HuH-7.5 (cell line): ENCODE measurements at places on chromosomes 6 and 20.
A peak's percentile ranks its signal among the peaks of the same experiment; 100 is the strongest.

DNA sequence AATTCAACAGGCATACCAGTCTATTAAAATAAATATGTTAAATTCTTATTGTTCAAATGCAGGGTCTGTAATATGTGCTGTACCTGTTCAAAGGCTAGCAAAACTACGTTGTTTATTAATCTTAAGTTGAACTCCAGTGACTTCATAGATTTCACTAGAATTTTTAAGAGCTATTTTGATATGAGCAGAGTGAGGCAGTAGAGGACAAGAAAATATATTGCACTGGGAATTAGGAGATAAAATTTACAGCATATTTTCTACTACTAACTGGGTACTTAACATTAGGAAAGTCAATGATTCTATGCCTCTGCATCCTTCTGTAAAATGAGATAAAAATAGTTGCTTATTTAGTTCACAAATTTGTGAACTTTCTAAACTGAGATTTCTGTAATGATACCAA, 162.2 kb upstream of the BMP5 start:
- no peak for DNase-seq

DNA sequence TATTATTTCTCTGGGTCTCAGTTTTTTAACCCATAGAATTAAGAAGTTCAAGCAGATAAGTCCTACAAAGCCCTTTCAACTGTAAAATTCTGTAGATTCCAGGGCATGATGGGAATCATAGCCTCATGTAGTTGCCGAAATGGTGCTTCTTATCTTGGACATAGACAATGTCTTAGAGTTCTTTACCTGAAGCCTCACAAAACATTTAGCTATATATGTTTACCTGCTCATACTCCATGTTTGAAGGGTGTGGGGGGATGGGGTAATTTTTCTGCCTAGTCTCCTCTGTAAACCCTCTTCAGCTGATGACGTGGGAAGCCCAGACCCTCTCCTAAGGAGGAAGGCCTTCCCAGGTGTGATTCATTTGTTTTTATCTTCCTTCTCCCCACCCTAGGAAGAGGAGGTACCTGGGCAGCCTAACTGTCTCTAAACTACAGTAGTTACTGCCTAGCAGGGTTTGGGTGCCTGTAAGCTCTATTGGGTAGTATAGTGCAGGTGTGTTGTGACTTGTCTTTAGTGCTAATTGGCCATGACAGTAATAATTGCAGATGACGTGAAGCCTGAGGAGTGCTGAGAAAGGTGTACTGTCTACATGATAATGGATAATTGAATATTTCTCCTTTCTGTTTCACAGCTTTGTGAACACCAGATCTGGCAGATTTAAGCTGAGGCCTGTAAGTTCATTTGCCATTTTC, 230.8 kb downstream of the TFAP2B start:
- no peak for DNase-seq

DNA sequence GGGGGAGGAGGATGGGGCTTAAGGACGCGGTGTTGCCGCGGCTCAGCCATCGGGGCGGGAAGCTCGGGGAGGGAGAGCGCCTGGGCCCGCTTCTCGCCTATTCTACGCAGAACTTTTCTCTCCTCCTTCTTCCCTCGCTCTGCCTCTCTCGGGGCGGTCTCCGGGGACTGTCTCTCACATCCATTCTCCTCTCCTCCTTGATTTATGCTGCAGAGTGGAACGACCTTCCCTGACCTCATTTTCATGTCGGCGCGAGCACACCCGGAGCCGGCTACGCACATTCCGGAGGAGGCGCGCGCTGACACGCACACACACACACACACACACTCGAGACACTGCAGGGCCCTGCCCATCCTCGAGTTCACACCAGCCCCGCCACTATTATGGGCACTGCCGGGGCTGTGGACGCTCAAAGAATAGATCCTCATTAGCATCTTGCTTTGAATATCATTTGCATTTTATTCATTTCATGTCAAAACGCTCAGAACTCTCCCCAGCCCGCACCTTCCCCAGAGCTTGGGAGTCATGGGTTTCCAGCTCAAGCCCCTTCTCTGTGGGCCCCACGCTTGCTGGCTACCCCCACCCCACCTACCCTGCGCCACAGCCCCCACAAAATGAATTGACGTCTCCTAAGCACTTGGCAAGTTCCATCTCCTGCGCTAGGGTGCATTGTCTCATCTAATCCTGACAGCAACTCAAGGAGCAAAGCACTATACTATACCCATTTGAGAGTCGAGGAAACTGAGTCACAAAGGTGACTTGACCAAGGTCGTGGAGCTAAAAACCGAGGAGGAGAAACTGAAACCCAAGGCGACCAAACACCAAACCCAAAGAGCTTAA, 36.8 kb downstream of the NCR2 start:
- no peak for DNase-seq

DNA sequence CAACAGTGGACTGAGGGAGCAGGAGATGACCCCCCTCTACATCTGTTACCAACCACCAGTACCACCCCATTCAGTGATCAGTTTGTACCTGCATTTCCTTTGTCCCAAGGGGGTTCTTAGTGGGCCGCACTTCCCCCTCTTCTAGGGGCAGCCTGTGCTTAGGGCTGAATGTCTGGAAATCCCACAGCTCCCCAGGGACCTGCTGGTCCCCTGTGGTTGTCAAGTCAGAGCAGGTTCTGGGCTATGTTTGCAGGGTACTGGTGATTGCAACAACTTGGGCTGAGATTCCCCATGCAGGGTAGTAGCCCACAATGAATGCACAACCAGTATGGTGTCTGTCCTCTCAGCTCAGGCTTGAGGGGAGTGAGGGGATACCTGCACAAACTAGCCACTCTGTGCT, 39.7 kb upstream of the COL10A1 start:
- DNase-seq, result no peak

GRCh38 chr6:34476447-34476846, 10.6 kb downstream of the PACSIN1 start:
- no peak for DNase-seq

GRCh38 chr20:22824077-22824476, 211.0 kb upstream of the SSTR4 start:
- no peak for DNase-seq

- DNase-seq, result no peak
These were observed 27.1 kb downstream of the TBPL1 start for GRCh38 chr6:133980168-133980567.

DNA sequence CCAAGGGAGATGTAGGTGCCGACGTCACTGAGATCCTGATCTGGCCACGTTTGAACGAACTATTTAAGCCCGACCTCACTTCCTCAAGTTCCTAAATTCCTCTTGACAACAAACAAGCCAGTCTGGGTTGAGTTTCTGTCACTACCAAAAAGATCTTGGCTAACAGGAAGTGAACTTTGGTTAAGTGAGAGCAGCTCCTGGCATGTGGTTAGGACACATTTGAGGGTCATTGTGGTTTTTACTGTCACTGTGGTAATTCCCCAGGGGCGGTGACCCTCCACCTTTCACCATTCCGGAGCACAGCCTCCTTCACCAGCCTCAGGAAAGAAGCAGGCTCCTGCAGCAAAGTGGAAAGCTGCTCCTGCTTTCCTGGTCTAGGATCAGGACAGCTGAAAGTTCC, 43.1 kb upstream of the ZNF831 start:
- DNase-seq, result no peak

DNA sequence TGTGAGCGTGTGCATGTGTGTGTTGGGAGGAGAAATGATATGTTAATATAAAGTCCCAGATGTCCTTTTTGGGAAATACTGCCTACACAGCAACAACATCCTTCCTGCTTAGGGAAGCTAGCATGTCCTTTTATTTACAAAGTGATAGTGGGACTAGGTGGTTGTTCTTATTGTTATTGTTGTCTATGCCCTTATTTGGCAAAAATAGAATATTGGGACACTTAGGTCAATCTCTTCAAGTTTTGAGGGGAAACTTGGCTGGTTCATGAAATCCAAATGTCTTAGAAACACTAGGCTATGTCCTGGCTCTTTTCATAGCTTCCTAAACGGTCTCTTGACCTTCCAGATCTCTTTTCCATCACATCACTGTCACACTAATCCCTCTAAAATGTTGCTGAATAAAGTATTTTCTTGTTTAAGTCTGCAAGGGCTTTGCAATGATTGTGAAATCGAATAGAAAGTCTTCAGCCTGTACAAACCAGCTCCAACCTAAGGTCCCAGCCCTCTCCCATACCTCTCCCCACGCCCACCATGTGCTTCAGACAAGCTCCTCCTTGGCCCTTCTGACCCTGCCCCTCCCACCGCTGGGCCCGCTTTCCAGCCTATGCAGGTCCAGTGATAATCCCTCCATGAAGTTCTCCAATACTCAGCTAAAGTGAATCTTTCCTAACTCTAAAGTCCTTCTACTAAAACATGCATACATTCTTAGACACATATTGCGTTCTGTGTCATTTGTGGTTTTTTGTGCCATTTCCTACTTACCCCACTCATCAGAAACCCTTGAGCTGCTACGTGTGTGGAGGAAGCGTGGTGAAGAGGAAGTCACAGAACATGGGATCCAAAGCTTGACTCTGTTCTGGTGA, 205.1 kb downstream of the LY86 start:
- DNase-seq, result no peak

GRCh38 chr6:101070044-101070608, 189.0 kb upstream of the ASCC3 start:
- DNase-seq, result no peak

GRCh38 chr6:27332692-27333641, 20.9 kb upstream of the POM121L2 start:
- no peak for DNase-seq

GRCh38 chr20:1953621-1954020, 40.2 kb downstream of the PDYN start:
- DNase-seq, result no peak

DNA sequence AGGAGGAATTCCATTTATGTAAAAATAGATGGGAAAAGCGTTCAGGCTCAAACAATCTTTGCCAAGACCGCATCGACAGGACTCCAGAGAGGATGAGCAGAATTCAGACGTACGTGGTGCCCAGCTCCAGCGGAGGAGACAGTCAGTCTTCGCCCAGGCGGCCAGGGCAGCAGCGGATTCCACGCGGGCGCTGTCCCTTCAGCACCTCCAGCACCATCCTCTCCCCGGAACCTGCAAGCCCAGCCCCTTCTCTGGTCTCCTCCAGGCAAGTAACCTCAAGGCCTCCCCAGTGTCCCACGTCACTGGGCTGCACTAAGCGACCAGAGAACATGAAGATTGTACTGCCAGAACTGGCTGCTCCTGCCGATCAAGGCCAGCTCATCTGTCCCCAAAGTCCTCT, 2.8 kb upstream of the KCNQ2 start:
- peak; percentile 76 for DNase-seq

DNA sequence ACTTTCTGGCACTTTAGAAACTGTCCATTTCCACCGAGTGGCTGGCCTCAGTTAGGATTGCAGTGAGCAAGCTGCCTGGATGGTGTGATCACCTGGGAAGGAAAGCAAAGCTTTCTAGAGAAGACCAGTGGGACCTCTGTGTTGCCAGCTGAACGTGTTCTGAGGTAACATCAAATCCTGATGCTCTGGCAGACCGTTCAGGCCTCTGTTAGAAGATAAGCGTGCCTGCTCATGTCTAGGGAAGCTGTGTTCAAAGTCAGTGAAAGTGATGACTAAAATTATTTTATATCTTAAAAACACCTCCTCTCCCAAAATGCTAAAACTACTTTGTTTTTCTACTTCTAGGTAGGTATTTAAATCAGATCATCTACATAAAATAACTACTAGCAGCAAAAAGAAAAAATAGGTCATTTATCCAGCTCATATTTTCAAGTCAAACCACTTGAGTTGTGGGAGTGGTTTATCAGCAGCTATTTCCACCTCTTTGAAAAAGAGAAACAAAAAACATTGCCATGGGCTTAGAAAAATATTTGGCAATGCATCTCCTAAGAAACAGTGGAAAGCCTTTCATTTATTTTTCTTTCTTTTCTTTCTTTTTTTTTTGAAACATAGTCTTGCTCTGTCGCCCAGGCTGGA, 54.8 kb downstream of the CEP43 start:
- DNase-seq, result no peak

GRCh38 chr6:3885262-3886036, 36.3 kb downstream of the FAM50B start:
- DNase-seq, result no peak

GRCh38 chr20:38034961-38035360, 1.4 kb downstream of the RPRD1B start:
- DNase-seq, result no peak

- no peak for DNase-seq
These were observed 37.4 kb downstream of the ATXN1 start for GRCh38 chr6:16723826-16724225.

GRCh38 chr6:123771126-123771525, 32.5 kb upstream of the NKAIN2 start:
- DNase-seq, result no peak

DNA sequence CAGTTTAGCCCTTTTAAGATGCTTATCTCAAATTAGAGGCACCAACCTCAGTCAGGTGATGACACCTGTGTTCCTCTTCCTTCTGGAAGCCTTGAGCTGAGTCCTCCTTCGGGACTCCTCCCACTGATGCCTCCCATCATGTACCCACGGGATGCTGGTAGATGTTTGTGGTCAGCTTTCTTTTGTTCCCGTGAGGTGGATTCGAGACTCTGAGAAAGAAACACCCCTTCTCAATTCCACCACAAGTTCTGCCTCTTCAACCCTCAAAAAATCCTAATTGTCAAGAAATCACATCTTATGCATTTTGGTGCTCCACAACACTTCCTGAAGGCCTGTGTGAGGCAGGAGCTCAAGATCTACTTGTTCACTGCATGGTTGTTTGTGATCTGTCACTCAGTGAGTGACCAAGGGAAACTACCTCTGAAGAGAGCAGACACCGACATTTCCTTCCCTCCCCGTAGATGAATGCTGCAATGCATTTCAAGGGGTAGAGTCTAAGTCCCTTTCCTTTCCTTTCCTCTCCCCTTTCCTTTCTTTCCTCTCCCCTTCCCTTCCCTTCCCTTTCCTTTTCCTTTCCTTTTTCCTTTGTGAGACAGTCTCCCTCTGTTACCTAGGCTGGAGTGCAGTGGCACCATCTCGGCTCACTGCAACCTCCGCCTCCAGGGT, 50.5 kb downstream of the PCNA start:
- DNase-seq, result no peak

DNA sequence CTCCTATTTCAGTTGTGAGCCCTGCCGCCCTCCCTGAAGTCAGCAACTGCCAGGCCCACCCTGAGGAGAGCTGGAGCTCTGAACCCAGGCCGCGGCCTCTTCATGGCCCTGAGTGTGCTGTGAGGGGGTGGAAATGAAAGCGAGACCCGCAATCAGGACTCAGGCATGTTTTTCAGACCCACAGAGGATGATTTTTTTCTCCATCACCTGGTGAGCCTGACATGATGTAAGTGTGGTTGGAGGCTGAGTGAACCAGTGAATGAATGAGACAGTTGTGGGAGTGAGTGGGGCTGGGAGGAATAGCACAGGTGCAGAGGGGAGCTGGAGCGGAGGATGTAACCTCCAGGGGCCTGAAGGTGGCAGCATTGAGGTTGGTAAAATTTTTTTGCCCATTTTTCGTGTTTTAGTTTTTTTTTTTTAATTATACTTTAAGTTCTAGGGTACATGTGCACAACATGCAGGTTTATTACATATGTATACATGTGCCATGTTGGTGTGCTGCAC, 18.3 kb downstream of the RAET1L start:
- DNase-seq, result peak; percentile 69
